Posterior vena cava (tissue), 2 donors: ENCODE measurements at places on chromosomes 5 and 9.

DNA sequence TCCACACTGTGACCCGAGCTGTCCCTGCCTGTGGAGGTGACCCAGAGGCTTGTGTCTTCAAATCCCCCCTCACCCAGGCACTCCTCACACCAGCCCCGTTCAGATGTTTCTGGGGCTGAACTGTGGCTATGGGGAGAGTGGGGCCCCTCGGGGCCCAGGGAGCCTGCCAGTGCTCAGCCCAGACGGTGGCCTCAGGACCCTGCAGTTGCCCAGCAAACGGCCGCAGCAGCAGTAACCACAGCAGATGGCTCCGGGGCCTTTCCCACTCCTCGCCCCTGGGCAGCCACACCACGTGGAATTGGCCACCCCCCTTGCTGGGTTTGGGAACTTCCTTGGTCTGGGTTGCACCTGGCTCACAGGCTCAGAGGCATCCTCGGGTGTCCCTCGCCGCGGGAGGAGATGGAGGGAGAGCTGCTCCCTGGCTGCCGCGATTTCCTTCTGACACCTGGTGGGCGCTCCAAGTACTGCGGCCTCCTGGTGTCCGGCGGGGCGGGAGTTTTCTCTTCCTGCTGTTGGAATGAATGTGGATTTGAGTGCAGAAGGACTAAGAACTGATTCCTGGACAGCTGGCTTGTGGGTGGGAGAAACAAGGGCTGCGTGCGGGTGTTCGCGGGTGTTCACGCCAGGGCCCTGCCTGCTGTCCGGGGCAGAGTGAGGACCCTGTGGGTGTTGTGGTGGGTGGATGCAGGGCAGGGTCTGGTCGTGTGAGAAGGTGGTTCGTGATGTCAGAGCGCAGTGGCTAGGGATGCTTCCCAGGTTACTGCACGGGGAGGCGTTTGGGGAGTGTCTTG is 97.5 kb downstream of the COL5A1 start:
- DNase-seq, result peak; percentile 90

GRCh38 chr9:76619640-76620039 is 144.6 kb upstream of the PCA3 start:
- DNase-seq, result no peak

DNA sequence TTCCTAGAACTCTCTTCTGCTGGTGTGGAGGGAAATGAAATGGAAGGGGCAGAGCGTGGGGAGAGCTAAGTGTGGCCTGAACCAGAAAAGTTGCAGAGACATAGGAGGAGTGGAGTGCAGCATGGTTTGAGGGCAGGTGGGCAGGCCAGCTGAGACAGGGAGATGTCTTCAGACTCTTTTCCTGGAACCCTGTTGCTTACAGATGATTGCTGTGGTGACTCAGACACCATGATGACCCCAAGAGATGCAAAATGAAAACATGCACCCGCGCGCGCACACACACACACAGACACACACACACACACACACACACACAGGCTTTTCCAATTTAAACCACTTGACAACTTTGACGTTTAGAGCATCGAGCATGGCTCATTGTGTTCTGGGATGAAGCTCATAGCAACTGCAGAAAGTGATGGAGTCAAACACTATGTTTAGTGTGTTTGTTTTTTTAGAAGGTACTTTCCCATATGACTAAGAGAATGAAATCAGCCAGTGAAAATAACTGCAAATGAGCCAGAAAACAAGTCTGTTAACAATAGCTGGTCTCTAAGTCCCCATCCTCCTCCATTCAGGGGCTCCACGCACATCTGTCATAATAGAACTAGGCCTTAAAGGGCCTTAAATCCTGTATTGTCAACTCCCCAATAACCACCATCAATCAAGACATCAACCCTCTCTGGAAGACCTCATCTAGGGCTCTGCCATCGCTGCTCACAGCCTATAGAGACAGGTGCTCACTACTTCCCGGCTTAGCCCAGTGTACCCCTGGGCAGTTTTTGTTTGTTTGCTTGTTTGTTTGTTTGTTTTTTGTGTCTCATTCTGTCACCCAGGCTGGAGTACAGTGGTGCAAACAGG is 9.6 kb downstream of the TMOD1 start:
- DNase-seq, result no peak

DNA sequence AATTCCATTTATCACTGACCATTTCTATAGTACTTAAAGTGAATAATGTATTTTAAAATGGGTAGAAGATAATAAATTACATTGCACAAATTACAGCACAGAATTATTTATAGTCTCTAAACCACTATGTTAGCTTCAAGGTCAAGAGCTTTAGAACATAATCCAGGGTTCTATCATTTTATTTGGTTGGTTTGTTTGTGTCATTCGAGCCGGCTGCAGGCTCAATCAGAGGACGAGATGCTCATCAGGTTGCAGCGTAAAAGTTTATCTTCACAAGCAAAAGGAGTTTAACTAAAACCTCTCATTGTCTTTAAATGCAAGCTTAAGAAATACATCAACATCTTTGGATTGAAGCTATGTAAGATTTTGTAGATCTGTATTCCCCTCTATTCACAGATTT is 523.8 kb downstream of the EFNA5 start:
- DNase-seq, result no peak

GRCh38 chr5:98121036-98121936 is 652.2 kb upstream of the RGMB start:
- DNase-seq, result peak; percentile 41

- no peak for DNase-seq
Measured at GRCh38 chr5:151475388-151475787, 28.0 kb downstream of the SLC36A1 start.

GRCh38 chr9:77211561-77211960 is 34.2 kb downstream of the VPS13A start:
- DNase-seq, result no peak

DNA sequence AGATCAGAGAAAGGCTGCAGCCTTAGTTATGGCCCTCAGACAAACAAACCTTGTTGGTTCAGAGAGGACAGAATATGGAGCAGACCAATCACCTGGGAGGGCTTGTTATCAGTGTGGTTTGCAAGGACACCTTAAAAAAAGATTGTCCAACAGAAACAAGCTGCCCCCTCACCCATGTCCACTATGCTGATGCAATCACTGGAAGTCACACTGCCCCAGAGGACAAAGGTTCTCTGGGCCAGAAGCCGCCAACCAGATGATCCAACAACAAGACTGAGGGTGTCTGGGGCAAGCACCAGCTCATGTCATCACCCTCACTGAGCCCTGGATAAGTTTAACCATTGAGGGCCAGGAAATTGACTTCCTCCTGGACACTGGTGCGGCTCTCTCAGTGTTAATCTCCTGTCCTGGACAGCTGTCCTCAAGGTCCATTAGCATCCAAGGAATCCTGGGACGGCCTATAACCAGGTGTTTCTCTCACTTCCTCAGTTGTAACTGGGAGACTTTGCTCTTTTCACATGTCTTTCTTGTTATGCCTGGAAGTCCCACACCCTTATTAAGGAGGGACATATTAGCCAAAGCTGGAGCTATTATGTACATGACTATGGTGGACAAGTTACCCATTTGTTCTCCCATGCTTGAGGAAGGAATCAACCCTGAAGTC is 36.9 kb upstream of the TBCA start:
- DNase-seq, result no peak

GRCh38 chr5:82356021-82356420 is 77.9 kb upstream of the RPS23 start:
- DNase-seq, result no peak

GRCh38 chr9:20355022-20355421 is 267.3 kb downstream of the MLLT3 start:
- no peak for DNase-seq

DNA sequence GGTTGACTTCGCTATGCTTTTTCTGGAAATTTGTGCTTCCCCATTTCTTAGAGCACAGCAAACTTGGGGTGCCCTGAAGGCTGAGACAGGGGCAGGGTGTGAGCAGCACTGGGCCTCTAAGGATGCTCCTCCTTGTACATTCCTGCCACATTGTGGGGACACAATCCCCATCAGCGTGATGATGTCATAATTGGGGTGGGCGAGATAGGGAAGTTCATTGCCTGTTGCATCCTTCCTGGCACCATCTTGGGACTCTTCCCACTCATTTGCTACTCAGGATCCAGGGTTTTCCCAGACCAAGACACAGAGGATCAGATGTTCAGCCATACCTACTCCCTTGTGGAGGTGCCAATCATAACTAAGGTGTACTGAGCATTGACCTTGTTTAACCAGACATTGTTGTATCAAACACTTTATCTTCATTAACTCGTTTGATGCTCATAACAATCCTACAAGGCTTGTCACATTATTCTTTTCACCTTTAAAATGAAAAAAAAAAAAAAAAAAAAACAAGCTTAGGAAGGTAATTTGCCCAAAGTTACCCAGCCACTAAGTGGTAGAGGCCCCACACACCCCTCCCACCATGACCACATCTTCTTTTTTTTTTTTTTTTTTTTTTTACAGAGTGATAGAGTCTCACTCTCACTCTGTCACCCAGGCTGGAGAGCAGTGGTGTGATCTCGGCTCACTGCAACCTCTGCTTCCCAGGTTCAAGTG is 87.6 kb downstream of the UGCG start:
- no peak for DNase-seq

DNA sequence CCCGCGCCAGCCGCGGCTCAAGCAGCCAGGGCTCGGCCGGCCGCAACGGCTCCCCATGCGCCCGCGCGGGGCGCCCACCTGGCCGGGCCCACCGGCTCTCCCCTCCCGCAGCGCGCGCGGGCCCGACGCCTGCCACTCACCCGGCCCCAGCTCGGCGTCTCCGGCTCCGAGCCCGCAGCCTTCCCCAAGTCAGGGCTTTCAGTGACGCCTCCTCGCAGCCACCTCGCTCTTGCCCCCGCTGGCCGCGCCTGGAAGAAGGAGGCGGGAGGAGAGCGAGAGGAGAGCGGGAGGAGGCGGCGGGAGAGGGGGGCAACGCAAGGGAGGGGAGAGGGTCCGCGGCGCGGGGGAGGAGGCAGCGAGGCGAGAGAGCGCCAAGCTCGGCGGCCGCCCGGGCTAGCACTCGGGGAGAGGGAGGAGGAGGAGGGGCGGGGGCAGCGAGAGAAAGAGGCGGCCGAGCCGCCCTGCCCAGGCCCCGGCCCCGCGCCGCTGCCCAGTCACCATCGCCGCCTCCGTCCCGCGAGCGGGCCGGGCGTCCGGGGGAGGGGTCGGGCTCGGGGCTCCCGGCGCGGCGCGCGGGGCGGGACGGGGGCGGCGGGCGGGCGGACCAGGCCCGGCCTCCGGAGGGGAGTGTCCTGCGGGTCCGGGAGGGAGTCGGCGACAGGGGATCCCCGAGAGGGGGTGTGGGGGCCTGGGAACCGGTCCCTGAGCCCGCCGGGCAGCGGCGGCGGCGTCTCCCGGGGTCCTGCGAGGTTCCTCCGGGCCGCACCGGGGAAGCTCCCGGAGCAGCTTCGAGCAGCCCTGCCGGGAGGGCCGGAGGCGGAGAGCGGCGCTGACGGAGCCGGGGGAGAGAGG is at the start of gene LHFPL2:
Gene LHFPL2 (minus strand): TSS at position 414 of the 852 bp plus-strand sequence. CDS start 138,559 bp downstream, outside the sequence.
- peak; percentile 93 for DNase-seq

DNA sequence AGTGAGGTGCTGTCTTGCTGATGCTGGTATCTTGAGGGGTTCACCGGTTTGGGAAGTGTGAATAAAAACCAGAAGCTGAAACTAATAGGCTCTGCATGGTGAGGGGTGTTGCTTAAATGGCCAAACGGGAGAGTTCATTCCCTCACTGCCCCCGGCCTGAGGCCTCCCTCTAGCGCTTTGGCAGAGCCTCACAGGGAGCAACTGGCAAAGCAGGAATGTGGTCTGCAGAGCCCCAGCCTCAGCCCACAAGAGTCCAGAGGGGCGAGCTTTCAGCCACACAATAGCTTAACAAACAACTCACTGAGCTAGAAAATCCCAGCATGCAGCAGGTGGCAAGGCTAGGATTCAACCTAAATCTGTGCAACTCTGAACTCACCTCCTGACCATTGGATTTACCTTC is 234.8 kb downstream of the MED10 start:
- no peak for DNase-seq

- DNase-seq, result no peak
Measured at GRCh38 chr9:76519075-76519835, 60.3 kb downstream of the GCNT1 start.

DNA sequence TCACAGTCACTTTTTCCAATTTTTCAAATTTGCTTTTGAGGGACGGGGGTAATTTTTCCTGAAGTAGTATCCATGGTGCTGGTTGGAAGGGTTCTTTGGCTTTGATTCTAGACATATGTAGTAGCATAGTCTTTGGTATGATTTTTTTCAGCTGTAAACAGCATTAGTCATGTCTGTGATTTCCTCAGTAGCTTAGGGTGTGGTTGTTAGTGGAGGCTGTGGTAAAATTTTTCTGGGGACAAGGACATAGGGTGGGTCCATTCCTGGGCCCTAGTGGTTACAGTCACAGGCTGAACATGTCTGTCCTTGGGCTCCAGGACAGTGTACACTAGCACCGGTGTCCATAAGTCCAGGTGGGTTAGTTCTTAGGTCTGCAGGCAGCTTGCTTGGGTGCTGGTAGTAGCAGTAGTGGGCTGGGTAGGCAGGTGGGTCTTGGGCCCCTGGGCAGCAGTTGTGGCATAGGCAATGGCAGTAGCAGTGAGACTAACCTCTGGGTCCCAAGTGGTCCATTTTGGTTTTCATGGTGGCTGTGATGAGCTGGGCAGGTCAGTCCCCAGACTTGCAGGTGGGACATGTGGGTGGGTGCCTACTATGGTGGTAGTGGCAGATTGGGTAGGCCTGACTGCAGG is 100.0 kb upstream of the CXCL14 start:
- no peak for DNase-seq

DNA sequence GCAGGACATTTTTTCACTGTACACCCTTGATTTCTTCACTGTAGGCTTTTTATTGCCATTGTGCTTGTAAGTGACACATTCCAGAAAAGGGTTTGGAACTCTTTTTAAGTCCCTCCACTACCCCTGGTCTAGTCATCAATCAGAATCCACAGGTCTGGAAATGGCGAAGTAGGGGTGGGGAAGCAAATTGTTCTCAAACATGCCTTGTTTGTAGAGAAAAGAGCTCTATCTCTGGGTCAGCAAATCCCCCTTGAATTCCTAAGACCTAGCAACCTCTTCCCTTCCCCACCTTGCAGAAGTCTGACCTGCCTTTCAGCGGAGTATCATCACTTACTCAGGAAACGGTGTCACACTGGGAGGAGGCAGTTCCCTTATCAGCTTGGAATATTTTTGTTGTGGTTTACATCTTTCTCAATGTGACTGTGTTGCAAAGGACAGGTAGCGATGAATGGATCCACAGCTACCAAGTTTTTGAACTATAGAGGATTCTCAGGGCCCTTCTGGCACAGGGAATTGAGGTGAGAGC is 3.2 kb downstream of the SH3RF2 start:
- no peak for DNase-seq

GRCh38 chr5:10660135-10660534 is 96.3 kb downstream of the ANKRD33B start:
- DNase-seq, result peak; percentile 46

DNA sequence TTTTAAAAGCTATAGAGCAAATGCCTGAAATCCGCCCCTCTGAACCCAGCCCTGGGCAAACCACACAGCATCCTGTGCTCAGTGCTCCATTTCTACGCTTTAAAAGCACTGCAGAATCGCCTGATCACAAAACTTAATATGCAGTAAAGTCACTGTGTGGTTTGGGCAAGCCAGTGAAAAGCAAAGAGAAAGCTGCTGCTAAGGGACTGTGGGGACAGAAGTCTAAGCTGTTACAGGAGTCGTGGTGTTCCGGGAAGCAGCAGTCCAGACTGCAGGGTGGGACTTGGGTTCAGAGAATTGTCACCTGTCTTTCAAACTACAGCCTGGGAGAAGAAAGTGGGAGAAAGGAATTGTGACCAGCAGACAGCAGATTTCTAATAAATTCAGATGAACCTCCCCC is 8.2 kb downstream of the RAPGEF1 start:
- DNase-seq, result no peak

- DNase-seq, result peak; percentile 94
Measured at GRCh38 chr5:67003935-67004729, 192.5 kb downstream of the CD180 start.
